ENCODE measurements at places on chromosomes 5 and 9.

- DNase-seq, result no peak
Measured at GRCh38 chr5:107088907-107089306, 581.8 kb downstream of the EFNA5 start.

- DNase-seq, result no peak
Measured at GRCh38 chr9:19498015-19498414, 89.2 kb downstream of the ACER2 start.

DNA sequence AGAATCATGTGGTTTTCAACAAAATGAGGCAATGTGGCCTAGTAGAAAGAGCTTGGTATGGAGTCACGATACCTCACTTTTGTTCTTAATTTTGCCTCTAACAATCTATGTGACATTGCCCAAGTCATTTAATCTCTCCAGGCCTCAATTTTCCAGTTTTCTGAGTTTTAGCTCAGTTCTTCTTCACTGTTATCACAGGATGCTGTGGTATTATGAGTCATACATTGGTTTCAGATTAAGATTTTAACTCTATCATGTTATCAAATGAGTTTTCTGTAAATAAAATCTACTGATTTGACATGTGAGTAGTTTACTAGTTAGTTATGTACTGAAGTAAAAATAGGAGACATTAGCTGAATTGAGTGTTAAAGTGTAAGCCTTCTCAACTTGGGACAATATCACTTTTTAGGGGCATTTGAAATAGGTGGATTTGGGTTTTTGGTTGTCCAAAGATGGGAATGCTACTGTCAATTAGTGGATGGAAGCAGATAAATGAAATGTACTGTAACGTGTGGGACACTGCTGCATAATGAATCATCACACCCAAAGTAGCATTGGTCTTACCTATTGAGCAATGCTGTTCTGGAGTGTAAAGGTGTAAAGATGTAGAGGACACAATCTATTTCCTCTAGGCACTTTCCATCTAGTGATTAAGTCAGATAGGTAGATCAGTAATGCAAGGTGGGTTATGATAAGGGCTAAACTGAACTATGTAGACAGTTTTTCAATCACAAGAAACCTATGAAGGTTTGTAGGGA is 73.3 kb downstream of the NNT start:
- DNase-seq, result no peak

DNA sequence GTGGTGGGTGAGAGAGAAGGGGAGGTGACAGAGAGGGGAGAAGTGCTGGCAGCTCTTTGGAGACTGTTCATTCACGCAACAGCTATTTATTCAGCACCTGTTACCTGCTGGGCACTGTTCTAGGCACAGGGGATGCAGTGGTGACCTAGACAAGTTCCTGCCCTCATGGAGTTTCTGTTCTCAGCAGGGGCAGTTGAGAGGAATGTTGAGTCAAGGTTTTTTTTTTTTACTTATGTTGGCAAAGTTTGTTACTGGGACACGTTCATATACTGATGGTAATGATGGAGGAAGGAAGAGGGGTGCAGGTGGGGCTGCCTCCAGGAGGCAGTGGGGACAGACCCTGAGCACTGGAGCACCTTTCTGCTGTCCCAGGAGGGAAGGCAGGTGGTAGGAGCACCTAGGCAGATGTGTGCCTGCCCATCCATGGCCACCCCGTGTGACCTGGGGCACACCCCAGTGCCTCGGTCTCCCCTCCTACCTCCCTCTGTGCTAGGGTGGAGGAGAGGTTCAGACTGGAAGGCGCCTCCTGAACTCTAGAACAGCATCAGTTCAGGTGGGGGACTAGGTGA is 49.4 kb upstream of the SLC25A51 start:
- no peak for DNase-seq

GRCh38 chr5:16855898-16856297 is 80.2 kb downstream of the MYO10 start:
- DNase-seq, result no peak

DNA sequence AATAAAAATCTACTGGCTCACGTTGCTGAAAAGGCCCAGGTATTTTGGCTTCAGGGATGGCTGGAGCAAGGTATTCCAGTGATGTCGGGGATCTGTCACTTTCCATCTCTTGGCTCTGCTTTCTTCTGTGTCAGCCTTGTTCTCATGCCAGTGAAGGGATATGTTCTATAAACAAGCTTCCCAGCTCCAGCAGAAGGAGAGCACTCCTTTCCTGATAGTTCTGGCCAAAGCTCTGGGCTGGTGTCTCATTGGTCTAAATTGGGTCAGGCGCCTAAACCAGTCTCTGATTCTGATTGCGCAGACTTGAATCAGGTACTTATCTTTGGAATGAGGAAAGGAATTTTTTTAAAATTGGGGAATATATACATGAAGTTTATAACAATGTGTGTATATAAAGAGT is 5.1 kb downstream of the SNX30 start:
- no peak for DNase-seq

DNA sequence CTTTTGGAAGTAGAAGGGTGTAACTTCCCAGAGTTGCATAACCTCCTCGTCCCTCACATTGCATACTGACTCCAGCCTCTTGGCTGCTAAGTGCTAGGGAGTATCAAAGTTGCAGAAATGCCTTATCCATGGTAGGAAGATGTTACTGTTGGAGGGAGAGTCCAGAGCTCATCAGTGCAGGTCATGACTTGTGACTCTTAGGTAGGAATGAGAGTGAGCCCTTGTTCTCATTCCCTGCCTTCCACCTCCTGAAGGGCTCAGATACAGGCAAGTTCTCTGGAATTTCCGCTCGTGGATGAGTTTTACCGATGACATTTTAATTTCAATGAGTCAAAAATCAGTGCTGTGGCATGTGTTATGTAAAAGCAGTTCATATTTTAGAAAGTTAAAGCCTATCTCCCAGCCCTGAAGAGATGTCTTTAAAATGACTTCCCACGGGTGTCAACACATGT is 17.0 kb downstream of the IRX1 start:
- no peak for DNase-seq
